ENCODE measurements at places on chromosomes 3 and 15. TPM values are rescaled to one million over a fixed set of nuclear protein-coding genes. Genes with fewer than 3 reads are reported as not detected.

- H3K4me3 ChIP-seq, result peak within 1 kb of the TSS; percentile 70
- peak; percentile 76 for DNase-seq
- no peak within 1 kb of the TSS for H3K27ac ChIP-seq
- peaks cover 8% of the 10 kb centered on the region for H3K4me1 ChIP-seq
- H3K27me3 ChIP-seq, result no peaks in the 10 kb centered on the region
- no peaks in the 10 kb centered on the region for H3K36me3 ChIP-seq
These were observed at the start of gene PXK for GRCh38 chr3:58332575-58333188. Gene PXK, plus strand, starts transcription at chr3:58332892. Its CDS starts 97 bp downstream, at chr3:58332989.

DNA sequence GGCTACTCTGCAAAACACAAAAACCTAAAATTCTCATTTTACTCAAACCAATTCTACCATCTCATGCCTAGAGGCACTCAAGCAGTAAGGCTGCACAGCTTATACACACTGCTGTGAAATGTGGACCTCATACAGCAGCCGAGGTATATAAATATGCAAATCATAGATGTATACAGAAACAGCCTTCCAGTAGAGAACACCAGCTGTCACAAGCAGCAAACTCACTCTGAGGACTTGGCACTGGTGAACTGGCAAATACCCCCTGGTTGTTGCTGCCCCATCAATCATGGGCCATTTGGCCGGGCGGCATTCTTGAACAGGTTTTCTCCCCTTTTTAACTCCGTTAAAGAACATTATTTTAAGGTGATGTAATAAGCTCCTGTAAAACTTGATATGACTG lies 378.0 kb downstream of the LSAMP start:
- DNase-seq, result no peak
- no peaks in the 10 kb centered on the region for H3K4me1 ChIP-seq
- H3K4me3 ChIP-seq, result no peak overlapping the region

DNA sequence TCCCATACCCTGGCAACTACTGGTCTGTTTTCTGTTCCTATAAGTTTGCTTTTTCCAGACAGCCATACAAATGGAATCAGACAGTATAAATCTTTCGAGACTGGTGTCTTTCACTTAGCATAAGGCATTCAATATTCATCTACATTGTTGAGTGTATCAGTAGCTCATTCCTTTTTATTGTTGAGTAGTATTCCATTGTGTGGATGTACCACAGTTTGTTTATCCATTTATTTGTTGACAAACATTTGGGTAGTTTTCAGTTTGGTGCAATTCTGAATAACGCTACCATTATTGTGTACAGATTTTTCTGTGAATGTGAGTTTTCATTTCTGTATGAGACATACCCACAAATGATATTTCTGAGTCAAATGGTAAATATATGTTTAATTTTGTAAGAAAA lies 35.4 kb downstream of the LARP6 start:
- no peaks in the 10 kb centered on the region for H3K36me3 ChIP-seq
- no peaks in the 10 kb centered on the region for H3K4me1 ChIP-seq
- no peak overlapping the region for H3K27ac ChIP-seq
- H3K4me3 ChIP-seq, result no peak overlapping the region
- DNase-seq, result no peak

- H3K27me3 ChIP-seq, result no peaks in the 10 kb centered on the region
- H3K27ac ChIP-seq, result no peak overlapping the region
- H3K4me3 ChIP-seq, result no peak overlapping the region
- DNase-seq, result no peak
- H3K4me1 ChIP-seq, result no peaks in the 10 kb centered on the region
- no peaks in the 10 kb centered on the region for H3K36me3 ChIP-seq
These were observed 176.7 kb downstream of the CHL1 start for GRCh38 chr3:373193-373779.

GRCh38 chr3:162292409-162292808 lies 795.8 kb downstream of the OTOL1 start:
- no peak overlapping the region for H3K4me3 ChIP-seq
- no peaks in the 10 kb centered on the region for H3K27me3 ChIP-seq
- no peak overlapping the region for H3K27ac ChIP-seq
- DNase-seq, result no peak
- no peaks in the 10 kb centered on the region for H3K4me1 ChIP-seq

GRCh38 chr15:98854496-98854895 lies 153.1 kb downstream of the PGPEP1L start:
- H3K27ac ChIP-seq, result no peak overlapping the region
- no peaks in the 10 kb centered on the region for H3K27me3 ChIP-seq
- DNase-seq, result no peak
- no peaks in the 10 kb centered on the region for H3K36me3 ChIP-seq
- H3K4me1 ChIP-seq, result peaks cover 22% of the 10 kb centered on the region
- no peak overlapping the region for H3K4me3 ChIP-seq

DNA sequence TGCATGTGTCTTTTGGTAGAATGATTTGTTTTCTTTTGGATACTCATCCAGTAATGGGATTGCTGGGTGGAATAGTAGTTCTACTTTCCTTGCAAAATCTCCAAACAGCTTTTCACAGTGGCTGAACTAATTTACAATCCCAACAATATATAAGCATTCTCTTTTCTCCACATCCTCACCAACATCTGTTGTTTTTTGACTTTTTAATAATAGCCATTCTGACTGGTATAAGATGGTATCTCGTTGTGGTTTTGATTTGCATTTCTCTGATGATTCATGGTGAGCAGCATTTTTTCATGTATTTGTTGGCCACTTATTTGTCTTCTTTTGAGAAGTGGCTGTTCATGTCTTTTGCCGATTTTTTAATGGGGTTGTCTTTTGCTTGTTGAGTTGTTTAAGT lies 55.8 kb downstream of the ST8SIA2 start:
- H3K4me1 ChIP-seq, result no peaks in the 10 kb centered on the region
- no peak overlapping the region for H3K27ac ChIP-seq
- peaks cover 11% of the 10 kb centered on the region for H3K27me3 ChIP-seq
- H3K36me3 ChIP-seq, result no peaks in the 10 kb centered on the region
- H3K4me3 ChIP-seq, result no peak overlapping the region

GRCh38 chr3:109642025-109642424 lies 304.7 kb upstream of the DPPA4 start:
- no peak overlapping the region for H3K27ac ChIP-seq
- H3K4me3 ChIP-seq, result no peak overlapping the region
- H3K4me1 ChIP-seq, result no peaks in the 10 kb centered on the region
- DNase-seq, result no peak

GRCh38 chr3:58116161-58116955 lies 94.4 kb downstream of the DNASE1L3 start:
- H3K27ac ChIP-seq, result peak overlapping the region; percentile 63
- DNase-seq, result peak; percentile 71
- peaks cover 20% of the 10 kb centered on the region for H3K4me1 ChIP-seq
- H3K4me3 ChIP-seq, result no peak overlapping the region
- no peaks in the 10 kb centered on the region for H3K27me3 ChIP-seq

Gene TTBK2
- 30.7 TPM for total RNA-seq

Gene SRGAP3
- total RNA-seq, result 2.8 TPM

Gene GNAT1
- not detected for total RNA-seq

Gene SUSD5
- total RNA-seq, result not detected

Gene LRRK1
- 1.6 TPM for total RNA-seq

Gene LNP1
- total RNA-seq, result 1.4 TPM

Data from T-cell (primary cell).